ENCODE measurements at places on chromosomes 7 and 10.

- DNase-seq: peak; percentile 91
Observed at GRCh38 chr7:35253710-35254495, at the start of gene TBX20. Gene TBX20, minus strand, starts transcription at chr7:35254100. Its CDS starts 480 bp downstream, at chr7:35253620.

DNA sequence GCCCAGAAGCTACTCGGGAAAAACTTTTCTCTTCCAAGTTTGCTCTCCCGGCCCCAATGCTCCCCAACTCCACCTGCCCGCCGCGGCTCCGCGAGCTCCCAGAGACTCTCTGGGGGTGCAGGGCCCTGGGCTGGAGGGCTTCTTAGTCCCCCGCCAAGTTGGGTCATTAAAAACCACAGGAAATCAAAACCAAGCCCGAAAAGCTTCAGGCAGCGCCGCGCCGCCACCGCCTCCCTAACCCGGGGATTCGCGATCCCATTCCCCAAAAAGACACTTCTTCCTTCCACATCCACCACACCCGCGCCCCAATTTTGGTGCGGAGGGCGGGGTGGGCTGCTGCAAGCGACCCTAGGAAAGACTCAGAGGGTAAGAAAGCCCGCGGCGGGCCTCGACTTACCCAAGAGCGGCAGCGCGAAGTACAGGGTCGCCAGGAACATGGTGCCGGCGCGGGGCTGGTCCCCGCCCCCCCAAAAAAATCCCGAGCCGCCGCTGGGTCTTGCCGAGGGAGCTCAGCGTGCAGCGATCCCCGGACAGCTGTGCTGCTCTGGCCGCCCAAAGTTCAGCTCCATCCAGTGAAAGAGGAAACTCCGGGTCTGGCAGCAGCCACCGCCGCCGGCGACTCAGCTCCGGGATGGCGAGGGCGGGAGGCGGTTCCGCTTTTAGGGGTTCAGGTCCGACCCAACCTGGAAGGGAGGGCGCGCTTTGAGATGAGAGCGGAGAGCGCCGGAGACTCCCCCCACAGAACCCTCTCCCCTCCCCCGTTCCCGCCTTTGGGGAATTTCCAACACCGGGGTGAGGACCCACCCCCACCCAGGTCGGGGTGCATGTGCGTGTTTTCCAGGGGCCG, 1.2 kb downstream of the GFRA1 start:
- DNase-seq: no peak

DNA sequence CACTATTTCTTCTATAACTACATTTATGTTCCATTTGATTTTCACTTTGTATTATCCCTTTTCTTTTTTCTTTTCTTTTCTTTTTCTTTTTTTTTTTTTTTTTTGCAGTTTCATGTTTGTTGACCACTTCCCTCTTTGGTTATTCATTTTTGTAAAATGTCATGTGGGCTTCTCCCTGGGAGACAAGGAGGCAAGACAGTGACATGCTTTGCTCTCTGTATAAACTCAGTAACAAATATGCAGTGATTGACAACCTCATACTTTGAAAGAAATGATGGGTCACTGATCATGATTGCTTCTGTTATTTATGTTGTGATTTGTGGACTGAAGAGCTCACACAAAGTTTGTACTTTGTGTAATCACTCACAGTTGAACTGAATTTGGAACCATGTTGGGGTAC, 90.2 kb upstream of the ABI1 start:
- no peak for DNase-seq

- DNase-seq: no peak
Observed at GRCh38 chr10:133316266-133316665, 7.6 kb downstream of the ZNF511 start.

GRCh38 chr7:154746571-154747360, 256.2 kb downstream of the PAXIP1 start:
- no peak for DNase-seq

- peak; percentile 15 for DNase-seq
Observed at GRCh38 chr7:90303241-90303640, 17.9 kb downstream of the FAM237B start.

GRCh38 chr10:48608279-48608681, 3.4 kb upstream of the ARHGAP22 start:
- DNase-seq: peak; percentile 61

DNA sequence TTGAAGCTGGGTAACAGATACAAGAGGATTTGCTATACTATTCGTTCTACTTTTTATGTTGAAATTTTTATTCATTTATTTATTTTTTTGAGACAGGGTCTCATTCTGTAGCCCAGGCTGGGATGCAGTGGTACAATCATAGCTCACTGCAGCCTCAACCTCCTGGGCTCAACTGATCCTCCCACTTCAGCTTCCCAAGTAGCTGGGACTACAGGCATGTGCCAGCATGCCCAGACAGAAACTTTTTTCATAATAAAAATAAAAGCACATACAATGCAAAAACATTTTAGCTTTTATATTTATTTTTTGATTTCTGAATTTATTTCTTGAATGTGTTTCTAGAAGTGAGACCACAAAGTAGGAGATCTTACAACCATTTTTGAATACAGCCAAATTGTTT, 71.2 kb downstream of the FANK1 start:
- DNase-seq: no peak

- no peak for DNase-seq
Observed at GRCh38 chr7:86262781-86263180, 380.9 kb upstream of the GRM3 start.

DNA sequence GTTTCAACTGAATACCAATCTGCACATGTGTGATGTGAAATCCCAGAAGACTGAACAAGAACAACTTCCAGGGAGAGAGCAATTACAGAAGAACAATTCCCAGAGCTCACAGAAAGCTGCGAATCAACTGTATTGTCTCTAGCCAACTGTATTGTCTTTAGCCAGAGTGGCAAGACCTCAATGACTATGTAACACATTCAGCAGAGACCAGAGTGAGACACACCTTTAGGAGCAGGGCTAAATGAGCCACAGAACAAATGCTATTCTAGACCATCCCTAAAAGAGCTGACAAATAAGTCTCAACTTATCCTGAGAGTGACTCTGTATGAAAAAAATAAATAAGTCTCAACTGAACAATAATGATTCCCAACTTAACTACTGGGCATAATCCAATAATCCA, 72.0 kb downstream of the KMT2C start:
- no peak for DNase-seq

GRCh38 chr7:45670227-45670626, 96.1 kb downstream of the ADCY1 start:
- DNase-seq: no peak

- no peak for DNase-seq
Observed at GRCh38 chr10:100826031-100826651, 80.8 kb downstream of the PAX2 start.

- DNase-seq: no peak
Observed at GRCh38 chr10:7374795-7375194, 36.0 kb downstream of the SFMBT2 start.

- no peak for DNase-seq
Observed at GRCh38 chr10:60466267-60467201, 76.9 kb upstream of the ANK3 start.

DNA sequence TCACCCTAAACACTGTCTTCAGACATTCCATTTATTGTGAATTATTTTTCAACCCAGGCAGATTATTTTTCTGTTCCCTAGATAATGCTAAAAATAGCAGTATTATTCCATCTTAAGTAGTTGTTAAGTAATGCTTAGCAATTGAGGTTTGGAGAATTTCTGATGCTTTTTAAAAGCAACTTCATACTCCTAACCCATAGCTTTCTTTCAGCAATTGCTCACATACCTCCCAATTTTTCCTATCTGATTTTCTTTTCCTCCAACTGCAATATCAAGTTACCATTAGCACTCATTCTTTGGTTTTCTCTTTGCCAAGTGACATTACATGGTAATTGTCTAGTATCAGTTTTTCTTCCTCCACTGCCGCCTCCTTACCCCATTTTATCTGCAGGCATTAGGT, 104.7 kb downstream of the GPR85 start:
- peak; percentile 10 for DNase-seq

DNA sequence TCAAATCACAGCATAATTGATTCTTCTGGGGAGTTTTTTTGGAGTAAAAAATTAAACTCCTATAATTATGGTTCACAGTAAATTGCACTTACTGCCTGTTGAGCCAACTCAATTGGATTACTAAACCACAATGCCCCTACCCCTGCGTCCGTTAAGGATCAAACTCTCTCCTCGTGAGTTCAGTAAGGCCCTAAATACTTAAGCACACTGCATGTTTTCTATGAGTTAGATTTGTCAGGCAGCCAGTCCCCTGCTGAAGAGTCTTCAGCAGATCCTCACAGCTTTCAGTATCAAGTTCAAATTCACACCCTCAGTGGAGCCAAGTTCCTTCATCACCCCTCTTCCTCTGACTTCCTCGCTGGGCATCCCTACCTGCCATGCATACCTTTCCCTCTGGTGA, 275.0 kb upstream of the BMPER start:
- no peak for DNase-seq

DNA sequence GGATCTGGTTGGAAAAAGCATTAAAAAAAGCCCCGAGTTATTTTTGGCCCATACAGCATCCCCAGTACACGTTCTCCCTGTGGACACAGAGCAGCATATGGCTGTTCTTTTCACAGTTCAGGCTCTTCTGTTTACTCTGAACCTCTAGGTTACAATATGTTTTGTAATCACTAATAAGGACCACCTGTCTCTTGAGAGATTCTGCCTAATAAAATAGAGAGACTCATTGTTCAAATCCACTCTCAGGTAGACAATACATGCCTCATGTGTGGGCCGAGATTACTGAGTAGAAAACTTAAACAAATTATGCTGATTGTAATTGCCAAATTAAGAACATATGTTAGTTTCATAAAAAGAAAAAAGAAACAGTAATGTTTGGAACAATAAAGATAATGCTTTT, 647.7 kb downstream of the GRM8 start:
- DNase-seq: no peak

GRCh38 chr7:30309842-30310435, 25.5 kb downstream of the ZNRF2 start:
- no peak for DNase-seq

- no peak for DNase-seq
Observed at GRCh38 chr10:24215196-24215595, 6.3 kb downstream of the KIAA1217 start.

DNA sequence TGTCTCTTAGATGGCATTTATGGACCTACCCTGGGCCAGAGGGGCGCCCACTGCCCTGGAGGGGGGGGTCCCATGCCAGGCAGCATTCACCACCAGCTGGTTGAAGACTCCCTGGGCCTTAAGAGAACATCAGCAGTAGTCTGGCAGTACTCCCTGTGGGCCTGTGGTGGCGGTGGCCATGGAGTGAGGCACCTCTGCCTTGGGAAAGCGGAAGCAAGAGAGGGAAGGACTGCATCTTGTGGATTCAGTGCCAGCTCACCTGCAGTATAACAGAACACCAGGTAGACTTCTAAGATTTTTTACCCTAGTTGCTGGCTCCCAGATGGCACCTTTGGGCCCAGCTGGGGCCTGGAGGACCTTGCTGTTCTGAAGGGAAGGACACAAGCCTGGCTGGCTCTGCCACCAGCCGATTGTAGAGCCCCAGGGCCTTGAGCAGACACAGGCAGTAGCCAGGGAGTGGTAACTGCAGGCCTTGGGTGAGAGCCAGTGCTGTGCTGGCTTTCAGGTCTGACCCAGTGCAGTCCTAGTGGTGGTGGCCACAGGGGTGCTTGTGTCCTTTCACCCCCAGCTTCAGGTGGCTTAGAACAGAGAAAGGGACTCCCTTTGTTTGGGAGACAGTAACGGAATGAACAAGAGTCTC, 15.8 kb downstream of the PLAC9 start:
- DNase-seq: no peak

GRCh38 chr7:101185258-101185839, 5.3 kb upstream of the NAT16 start:
- peak; percentile 31 for DNase-seq

- no peak for DNase-seq
Observed at GRCh38 chr7:277228-277627, 12.7 kb upstream of the FOXL3 start.

GRCh38 chr10:68594405-68594804, 34.3 kb downstream of the TET1 start:
- peak; percentile 93 for DNase-seq

DNA sequence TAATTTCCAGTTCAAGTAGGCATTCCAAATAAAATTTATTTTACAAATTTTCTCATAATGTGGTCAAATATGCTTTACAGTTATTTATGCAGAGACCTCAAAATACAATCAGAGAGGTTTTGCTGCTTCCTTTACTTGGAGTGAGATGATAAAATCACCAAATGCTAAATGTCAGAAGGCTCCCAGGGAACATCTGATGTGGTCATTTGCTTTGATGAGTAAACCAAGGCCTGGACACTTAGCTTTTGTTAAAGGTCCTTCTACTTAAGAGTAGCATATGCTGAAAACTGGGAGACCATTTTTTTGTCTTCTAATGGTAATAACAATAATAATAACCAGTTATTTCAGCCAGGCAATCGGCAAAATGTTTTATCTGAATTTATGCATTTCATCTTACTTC, 60.6 kb upstream of the AKR1E2 start:
- DNase-seq: peak; percentile 25

DNA sequence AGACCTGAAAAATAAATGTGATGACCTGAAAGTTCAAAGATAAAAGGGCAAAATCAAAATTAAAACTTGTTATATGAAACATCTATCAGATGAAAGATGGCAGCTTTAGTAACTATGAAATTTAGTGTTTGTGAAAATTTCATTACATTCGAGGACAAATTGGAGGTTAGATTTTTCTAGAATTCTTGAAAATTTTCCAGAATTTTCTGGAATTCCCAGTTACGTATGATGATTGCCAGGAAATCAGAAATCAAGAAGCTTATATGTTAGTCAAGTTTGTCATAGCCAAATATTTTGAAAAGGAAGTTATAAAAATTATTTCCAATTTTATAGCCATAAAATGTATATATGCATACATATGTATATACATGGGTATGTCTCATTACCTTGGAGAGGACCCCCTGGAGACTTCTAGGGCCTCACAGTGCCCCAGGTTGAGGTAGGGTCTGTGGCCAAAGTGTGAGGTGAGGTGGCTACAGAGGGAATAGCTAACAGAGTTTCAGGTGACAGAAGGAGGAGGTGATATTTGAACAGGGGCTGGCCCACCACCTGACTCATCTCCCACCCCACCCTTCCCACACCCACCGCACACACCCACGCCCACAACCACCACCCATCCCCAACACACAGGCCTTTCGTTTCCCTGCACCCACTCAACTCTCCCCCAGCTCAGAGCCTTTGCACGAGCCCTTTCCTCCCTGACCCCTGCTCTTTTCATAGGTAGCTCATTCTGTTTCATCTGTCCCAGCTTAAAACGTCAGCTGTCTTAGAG, 21.5 kb downstream of the C10orf105 start:
- no peak for DNase-seq

GRCh38 chr7:2032876-2033407, 199.8 kb downstream of the MAD1L1 start:
- DNase-seq: no peak

GRCh38 chr10:70007116-70007820, 45.4 kb upstream of the MACROH2A2 start:
- peak; percentile 17 for DNase-seq

GRCh38 chr10:65355141-65355680, 1570.6 kb upstream of the LRRTM3 start:
- DNase-seq: no peak

- DNase-seq: no peak
Observed at GRCh38 chr10:10156917-10157600, 860.6 kb upstream of the CELF2 start.

- DNase-seq: no peak
Observed at GRCh38 chr10:75672111-75672671, 240.8 kb downstream of the LRMDA start.

- peak; percentile 75 for DNase-seq
Observed at GRCh38 chr10:24603333-24603732, 120.4 kb downstream of the ARHGAP21 start.

Measured in cardiac fibroblast (primary cell).